ENCODE measurements at places on chromosomes 4 and X. TPM values are rescaled to one million over a fixed set of nuclear protein-coding genes. Genes with fewer than 3 reads are reported as not detected.

Gene DIAPH2
- polyA plus RNA-seq: 7.4 TPM

Gene PHOX2B
- not detected for polyA plus RNA-seq

Gene ARHGEF6
- polyA plus RNA-seq: 3.6 TPM

- DNase-seq: peak; percentile 18
These were observed 274.5 kb downstream of the SLC7A11 start for GRCh38 chr4:137967480-137968190.

DNA sequence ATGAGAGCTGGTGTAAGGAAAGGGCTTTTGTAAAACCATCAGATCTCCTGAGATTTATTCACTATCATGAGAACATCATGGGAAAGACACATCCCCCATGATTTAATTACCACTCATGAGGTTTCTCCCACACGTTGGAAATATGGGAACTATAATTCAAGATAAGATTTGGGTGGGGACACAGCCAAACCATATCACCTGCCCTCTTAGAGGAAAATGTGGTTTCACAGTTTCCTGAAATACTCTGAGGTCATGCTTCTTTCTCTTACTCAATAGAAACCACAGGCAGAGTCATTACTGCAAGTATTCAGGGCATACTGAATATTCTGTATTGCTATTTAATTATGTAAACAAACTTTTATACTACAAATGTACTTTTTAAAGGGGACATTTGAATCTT is 1453.3 kb downstream of the PCDH18 start:
- DNase-seq: no peak

Gene EPHA5
- not detected for polyA plus RNA-seq

GRCh38 chr4:163180090-163180489 is 13.4 kb upstream of the NAF1 start:
- DNase-seq: no peak

- DNase-seq: peak; percentile 82
These were observed 58.5 kb downstream of the TSC22D3 start for GRCh38 chrX:107716816-107717700.

- peak; percentile 3 for DNase-seq
These were observed 192.5 kb upstream of the TTC29 start for GRCh38 chr4:147138171-147138570.

Gene TMEM144
- 1.6 TPM for polyA plus RNA-seq

- no peak for DNase-seq
These were observed at the start of gene DTHD1 for GRCh38 chr4:36281384-36282106. Gene DTHD1 (plus strand): TSS chr4:36281616. CDS start chr4:36281759, 143 bp downstream.

DNA sequence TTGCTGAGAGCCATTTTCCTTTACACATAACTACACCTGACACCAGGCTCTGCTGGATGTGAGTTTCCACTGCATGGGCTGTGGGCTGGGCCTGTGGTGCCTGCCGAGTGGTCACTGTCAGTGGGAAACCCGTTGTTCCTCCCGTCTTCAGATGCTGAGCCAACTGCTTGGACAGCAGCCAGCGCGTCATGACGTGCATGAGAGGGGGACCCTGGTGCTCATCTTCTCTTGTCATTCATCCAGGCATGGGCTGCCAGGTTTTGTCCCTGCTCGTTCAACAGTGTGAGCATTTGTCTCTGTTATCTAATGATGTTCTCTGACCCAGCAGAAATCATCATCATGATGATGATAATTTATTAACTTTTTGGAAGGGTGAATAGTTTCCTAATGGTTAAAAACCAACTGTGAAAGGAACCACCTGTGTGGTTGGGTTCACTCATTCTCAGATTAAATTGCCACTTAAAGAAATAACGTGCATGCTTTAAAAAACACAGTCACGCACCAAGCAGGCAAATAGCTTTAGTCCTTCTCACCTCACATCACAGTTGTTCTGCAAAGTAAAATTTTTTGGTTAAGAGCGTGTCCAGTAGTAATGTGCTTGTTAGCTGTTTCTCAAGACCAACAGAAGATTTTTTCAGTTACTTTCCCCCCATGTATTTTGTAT is 19.9 kb upstream of the CLDN34 start:
- DNase-seq: no peak

GRCh38 chrX:49978176-49978575 is 55.8 kb downstream of the CLCN5 start:
- no peak for DNase-seq

DNA sequence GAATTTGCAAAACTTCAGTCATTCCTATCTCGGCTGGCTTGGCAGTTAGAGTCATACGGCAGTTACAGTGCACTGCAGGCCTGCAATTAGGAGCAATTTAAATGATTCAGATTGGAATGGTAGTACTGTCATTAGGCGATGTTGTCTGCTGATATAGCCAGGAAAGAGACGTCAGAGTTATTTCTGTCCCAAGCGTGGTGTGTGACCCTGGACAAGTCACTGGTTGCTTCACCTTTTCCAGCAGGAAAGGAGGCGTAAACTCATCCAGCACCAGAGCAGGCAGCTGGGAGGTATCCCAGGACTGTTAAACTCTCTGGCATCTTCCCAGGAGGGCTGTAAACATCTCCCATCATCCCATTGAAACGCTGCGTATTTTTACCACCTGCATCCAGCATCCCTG is 836 bp upstream of the LNX1 start:
- no peak for DNase-seq

Gene ABCG2
- polyA plus RNA-seq: 0.05 TPM

- peak; percentile 2 for DNase-seq
These were observed 229.6 kb upstream of the AGTR2 start for GRCh38 chrX:115940888-115941332.

DNA sequence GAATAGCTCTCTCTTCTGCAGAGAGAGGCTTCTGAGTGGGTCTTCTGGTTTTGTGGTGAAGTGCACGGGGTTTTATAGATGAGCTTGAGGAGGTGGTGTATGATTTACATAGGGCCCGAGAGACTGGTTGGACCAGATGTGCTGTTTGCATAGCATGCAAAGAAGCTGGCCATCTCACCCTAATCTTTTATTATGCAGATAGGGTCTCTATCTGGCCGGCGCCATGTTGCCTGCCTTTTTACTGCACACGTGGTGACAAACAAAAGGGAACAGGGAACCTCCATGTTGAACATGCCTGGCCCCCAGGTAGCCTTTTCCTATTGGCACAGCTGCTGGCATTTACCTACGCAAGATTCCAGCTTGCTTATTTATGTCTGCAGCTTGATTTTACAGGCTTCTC is 473.3 kb upstream of the FAM47C start:
- no peak for DNase-seq

Gene TCEAL5
- polyA plus RNA-seq: not detected

DNA sequence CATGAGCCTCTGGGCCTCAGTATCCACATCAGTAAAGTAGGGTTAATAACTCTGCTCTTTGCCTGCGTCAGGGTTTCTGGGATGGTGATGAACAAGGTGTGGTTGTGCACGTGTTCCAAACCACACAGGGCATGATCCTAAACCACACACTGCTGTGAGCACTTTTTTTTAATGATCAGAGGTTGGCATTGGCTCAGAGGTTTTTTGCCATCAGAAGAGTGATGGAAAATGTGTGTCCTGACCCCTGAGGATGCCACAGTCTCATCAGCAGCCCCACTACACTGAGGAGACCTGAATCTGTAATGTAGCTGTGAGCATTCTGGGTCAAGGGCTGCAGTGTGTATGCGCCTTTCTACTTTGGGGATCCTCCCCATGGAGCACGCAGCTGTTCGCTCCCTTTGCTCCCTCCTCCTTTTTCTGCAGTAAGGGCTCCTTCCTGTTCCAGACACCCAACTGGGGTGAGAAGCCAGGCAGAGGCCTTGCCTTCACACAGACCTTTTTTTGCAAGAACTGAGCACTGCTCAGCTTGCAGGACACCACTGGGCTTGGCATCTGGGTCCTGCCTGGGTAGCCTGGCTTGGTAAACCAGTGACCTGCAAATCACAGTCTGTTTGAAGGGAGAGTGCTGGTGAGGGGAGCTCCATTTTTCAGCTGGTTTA is 87.5 kb downstream of the MAMLD1 start:
- no peak for DNase-seq

DNA sequence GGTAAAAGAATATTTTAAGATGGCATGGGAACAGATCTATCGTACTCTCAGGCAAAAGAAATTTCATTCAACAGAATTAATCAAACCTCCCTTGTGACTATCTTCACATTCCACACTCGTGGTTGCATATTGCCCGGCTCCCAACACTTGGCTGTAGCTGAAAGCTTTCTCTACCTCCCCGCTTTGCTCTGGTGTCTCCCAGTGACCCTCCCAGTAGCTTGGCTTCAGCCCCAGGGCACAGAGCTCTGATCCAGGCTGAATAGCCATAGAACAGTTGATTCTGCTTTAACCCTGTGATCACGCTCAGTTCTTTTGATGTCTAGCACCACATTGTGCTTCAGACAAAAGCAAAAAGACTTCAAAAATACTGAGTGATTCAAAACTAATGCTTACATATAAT is 24.6 kb downstream of the SLC7A11 start:
- no peak for DNase-seq

Gene HELT
- not detected for polyA plus RNA-seq

DNA sequence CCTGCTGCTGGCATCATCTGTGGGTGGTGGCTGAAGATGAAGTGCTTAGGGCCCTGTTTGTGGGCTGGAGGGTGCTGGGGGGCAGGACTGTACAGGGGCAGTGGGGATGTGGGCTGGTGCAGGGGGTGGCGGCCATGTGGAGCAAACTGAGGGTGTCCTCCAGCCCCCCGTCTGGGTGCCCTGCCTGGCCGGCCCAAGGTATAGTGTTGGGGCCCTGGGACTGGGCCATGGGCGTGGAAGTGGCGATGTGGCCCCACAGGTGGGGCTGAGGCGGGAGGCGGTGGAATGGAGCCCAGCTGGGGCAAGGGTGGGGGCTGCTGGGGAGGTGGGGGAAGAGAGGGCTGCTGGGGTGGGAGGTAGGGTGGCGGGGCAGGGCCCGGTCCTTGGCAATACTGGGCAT is 9.5 kb upstream of the KDM5C start:
- DNase-seq: no peak

Gene SPANXA2
- polyA plus RNA-seq: not detected

Gene KCTD8
- polyA plus RNA-seq: not detected

- no peak for DNase-seq
These were observed 420.1 kb upstream of the LCORL start for GRCh38 chr4:18441676-18442075.

DNA sequence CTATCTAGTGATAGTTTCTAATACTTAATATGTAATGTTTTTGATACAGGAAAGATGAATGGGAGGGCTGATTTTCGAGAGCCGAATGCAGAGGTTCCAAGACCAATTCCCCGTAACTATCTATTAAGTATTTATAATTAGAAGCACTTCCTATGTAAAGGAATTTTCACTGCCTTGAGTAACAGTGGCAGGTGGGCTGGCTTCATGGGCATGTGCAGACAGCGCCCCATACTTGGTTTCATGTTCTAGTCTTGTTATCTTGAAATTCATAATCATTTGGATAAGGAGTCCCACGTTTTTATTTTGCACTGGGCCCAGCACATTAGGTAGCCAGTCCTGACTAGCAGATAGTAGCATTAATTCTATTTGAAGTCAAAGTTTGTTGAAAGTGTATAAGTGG is 1.7 kb downstream of the OCIAD1 start:
- no peak for DNase-seq

GRCh38 chr4:165207016-165207430 is 338 bp upstream of the KLHL2 start:
- DNase-seq: peak; percentile 47

Gene SPATA18
- 13.7 TPM for polyA plus RNA-seq

DNA sequence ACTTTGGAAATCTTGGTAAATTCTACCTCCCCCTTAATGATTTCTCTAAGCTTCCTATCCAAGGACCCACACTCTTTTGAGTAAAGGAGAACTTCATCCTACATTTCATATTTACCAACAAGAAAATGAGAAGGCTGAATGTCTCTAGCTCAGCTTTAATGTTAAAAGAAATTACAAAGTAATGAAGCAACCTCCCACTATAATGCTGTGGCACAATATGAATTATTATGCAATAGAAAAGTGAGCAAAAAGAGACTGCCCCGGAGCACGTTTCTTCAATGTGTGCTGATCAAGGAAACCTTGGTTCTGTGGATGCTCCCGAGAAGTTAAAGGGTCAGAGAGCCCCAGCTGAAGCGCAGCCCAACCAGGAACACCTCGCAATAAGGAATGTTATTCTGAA is 9.1 kb upstream of the TBC1D1 start:
- DNase-seq: no peak

- no peak for DNase-seq
These were observed 16.0 kb upstream of the PRRG1 start for GRCh38 chrX:37332987-37333658.

DNA sequence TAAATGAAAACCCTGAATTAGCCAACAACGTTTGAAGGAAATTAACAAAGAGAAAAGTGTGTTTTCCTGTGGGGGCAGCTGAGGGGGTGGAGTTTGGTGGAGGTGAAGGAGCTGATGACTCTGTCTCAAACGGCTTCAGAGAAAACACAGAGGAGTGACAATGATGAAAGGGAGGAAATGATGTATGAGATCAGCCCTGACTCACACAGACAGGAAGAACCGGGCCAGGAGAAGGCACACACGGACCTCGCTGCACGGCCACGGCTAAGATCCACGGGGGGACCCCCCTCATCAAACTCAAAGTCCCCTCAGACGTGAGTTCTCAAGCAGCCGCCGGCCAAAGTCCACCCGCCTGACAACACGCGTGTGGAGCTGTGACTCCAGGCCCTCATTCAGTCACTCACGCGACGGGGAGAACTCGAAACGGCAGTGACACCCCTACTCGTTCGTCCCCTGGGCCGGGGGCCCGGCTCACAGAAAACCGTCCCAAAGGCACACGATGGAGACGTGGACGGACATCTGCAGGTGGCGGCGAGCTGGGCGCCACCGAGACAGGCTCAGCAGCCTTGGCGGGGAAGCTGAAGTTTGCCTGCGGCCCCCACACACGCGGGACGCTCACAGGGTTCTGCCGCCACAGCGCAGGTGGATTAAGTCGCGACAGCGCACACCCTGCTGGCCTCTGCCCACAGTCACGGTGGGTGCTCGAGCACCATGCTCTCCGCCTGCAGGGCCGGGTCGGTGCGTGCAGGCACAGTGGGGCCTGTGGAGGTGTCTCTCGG is 28.8 kb downstream of the PPP2R3B start:
- DNase-seq: peak; percentile 51

DNA sequence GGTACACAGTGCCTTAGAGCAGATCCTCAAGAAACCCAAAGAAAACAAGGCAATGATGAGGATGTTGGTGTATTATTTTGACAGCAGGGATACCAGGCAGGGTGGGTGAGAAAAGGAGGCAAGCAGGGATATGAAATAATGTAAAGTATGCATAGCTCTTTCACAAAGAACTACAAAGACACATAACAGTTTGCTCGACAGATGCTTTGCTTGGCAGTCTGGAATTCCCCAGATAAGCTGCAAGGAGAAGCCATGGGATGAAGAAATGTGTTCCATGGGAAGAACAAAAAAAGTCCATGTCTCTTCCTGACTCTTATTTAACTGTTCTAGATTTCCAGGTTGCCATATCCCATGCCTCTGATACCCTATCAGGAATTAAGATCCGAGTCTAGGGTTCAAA is 75.4 kb downstream of the FAM13A start:
- no peak for DNase-seq

- no peak for DNase-seq
These were observed 1119.6 kb downstream of the PCDH18 start for GRCh38 chr4:136412708-136413107.
